ENCODE measurements at places on chromosomes 12 and 14.

DNA sequence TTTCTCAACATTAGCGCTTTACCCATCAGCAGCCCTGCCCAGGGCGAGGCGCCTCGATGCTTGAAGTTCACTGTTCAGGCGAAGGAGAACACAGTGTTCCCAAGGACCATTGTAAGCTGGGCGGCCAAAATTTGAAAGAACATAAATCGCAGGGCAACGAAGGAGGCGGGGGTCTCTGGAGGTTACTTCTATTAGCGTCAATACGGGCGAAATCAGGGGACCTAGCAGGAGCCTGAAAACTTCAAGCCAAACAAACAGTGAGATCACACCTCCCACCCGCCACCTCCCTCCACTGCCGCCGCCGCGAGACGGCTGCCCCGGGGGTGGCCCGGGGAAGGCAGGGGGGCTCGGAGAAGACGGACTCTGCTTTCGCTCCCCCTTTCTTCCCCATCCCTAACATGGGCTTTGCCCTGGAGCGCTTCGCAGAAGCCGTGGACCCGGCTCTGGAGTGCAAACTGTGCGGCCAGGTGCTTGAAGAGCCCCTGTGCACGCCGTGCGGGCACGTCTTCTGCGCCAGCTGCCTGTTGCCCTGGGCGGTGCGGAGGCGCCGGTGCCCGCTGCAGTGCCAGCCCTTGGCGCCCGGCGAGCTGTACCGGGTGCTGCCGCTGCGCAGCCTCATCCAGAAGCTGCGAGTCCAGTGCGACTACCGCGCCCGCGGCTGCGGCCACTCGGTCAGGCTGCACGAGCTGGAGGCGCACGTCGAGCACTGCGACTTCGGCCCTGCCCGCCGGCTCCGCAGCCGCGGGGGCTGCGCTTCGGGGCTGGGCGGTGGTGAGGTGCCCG is at the start of gene PDZRN4:
Gene PDZRN4, plus strand, starts transcription at position 263 of the 783 bp plus-strand sequence.
- no peak for DNase-seq

- DNase-seq: no peak
Observed at GRCh38 chr12:24913130-24913529, 35.8 kb downstream of the BCAT1 start.

- DNase-seq: no peak
Observed at GRCh38 chr12:6768990-6769389, 2.8 kb downstream of the PTMS start.

- no peak for DNase-seq
Observed at GRCh38 chr14:89242652-89243279, 174.3 kb downstream of the FOXN3 start.

DNA sequence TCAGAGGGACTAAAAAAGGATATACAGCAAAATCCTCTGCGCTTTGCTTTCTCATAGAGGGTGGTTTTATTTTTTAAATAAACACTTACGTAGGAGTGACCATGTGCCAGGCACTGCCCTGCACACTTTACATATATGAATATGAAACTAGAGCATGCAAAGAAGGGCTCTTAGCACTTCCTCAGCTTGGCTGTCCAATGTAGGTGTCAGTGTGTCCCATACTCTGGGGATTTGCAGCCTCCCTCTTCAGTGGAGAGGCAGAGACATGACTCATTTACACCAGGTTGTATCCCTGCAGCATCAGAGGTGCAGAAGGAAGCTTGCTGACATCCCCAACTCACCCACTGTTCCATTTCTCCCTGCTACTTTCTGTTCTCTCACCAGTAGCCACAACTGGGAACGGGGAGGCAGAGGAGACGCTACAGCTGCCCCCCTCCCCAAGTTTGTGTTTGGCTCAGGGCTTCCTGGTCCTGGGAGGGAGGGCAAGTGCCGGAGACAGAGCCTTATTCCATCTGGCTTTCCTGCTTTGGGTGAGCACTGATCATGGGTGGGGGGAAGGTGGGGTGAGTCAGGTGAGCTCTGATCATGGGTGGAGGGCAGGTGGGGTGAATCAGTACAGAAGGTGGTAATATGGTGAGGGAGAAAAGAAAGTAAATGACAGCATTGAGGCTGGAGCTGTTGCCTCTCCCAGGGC is 4.9 kb upstream of the KRT5 start:
- DNase-seq: no peak

DNA sequence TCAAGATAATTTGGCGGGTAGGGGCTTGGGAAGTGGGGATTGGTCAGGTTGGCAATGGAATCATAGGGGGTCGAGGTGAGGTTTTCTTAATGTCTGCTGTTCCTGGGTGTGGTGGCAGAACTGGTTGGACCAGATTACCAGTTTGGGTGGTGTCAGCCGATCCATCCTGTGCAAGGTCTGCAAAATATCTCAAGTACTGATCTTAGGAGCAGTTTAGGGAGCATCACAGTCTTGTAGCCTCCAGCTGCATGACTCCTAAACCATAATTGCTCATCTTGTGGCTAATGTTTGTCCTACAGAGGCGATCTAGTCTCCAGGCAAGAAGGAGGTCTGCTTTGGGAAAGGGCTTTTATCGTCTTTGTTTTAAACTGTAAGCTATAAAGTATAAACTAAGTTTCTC is 868.4 kb downstream of the DIO2 start:
- no peak for DNase-seq

- no peak for DNase-seq
Observed at GRCh38 chr12:60805364-60805763, 1209.5 kb downstream of the SLC16A7 start.

DNA sequence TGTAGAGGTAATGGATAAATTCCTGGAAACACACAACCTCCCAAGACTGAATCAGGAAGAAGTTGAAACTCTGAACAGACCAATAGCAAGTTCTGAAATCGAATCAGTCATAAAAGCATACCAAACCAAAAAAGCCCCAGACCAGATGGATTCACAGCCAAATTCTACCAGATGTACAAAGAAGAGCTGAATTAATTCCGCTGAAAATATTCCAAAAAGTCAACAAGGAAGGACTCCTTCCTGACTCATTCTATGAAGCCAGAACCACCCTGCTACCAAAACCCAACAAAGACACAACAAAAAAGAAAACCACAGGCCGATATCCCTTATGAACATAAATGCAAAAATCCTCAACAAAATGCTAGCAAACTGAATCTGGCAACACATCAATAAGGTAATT is 81.5 kb downstream of the SLC38A4 start:
- no peak for DNase-seq

DNA sequence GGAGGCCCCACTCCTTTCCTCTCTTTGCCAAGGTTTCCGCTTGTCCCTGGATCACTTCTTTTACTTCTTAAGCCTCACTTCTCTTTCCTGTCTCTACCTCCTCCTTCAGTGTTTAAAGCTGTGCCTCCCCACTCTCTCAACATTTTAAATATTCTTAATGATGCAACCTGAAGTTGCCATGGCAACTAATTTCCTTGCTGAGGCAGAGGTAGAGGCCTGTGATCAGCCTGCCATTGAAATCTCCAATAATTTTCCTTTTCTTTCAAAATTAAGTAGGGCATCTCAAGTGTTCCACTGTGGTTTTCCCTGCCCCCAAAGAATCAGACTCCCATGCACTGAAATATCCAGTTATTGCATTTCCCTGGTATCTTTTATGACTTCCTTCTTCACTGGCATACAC is 108.6 kb upstream of the VRK1 start:
- no peak for DNase-seq

DNA sequence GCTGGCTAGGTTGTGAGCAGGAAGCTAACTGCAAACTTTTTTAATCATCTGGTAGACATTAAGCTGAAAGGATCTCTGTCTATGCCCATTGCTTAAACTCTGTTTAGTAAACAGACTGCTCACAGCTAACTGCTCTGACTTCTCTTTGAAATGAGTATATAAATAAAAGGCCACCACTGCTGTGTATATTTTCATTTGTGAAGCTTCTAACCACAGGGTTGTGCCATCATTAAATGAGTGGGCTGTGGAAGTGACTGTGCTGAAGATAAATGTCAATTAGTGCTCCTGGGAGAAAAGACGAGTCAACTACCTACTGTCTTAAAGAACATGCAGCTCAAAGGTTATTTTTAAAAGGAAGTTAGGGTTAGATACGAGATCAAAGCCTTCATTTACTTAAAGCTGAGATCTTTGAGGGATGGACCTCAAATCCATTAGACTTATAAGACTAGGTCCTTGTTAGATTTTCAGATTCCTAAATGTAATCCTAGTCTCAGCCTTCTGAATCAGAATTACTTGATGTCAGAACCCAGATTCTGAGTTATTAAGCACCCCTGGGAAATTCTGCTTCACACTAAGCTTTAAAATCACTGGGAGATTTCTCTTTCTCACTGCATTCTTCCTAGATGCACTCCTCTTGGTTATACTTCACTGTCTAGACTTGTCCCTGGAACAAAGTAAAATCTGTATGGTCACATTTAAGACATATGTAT is 213.1 kb upstream of the FLRT2 start:
- no peak for DNase-seq

GRCh38 chr12:92297932-92298696 is 152.5 kb upstream of the BTG1 start:
- no peak for DNase-seq

- no peak for DNase-seq
Observed at GRCh38 chr14:100088226-100088625, 23.0 kb downstream of the EVL start.

DNA sequence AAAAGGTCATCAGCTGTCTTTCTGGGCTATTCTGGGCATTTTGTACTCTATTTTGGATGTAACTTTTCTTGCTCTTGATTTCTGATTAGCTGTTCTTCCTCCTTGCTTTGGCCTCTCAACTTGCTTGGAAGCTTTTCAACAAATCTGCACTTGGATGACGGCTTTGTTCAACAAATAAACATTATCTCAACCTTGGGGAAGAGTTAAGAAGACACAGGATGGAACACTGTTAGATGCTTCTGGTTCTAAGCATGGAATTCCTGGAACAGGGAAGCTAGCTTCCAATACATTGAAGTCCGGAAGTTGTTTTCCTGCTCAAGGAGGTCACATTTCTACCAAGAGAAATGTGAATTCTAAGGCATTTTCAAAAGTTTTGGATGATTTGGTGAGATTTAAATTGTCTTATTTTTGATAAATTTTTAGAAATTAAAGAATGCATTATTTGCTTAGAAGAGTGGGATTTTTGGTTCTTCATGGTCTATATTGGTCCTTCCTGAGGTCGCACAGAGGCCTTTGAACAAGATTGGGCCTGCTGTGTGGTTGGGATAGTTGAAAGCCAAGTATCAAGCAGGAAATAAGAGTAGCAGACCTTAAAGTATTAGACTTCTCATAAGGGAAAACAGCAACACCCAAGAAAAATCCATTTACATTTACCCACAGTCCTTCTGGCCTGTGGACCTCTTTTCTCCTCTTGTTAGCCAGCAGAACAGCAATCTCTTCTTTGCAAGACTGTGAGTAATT is 59.2 kb downstream of the PPFIBP1 start:
- DNase-seq: no peak

DNA sequence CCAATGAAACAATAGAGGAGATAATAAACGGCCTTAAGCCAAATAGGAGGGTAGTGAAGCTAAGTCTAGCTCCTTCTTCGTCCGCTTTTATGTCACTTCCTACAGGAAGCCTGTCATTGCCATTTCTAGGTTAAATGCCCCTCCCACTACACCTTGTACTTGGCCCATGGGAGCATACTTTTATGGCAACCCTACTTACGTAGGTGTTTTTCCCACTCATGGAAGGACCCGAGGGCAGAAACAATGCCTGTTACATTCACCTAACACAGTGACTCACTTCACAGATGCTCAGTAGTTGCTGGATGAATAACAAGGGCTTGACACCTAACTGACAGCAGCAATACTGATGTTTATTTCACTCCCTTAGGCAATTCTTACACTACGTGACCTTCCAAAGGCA is 44.5 kb downstream of the ALKBH1 start:
- no peak for DNase-seq

GRCh38 chr14:88554457-88555286 is at the start of gene PTPN21:
PTPN21 (minus strand) TSS chr14:88555007; CDS start chr14:88550417, 4,590 bp downstream.
- no peak for DNase-seq

DNA sequence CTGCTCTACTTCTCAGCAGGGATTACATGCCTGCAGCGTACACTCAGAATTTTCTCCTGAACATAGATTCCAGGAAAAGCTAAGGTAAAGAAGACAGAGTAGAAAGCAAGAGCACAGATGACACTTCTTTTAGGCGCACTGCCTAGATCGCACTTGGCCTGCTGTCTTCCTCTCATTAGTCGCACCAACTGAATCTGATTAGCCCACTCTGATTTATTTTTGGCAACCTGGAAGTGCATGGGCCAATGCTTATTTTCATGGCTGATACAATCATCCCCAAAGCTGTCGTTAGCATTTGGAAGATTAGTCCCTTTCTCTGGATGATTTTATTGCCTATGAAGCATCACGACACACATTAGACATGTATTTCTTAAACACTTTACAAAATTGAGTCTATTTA is 152.5 kb downstream of the PTPRO start:
- DNase-seq: no peak

DNA sequence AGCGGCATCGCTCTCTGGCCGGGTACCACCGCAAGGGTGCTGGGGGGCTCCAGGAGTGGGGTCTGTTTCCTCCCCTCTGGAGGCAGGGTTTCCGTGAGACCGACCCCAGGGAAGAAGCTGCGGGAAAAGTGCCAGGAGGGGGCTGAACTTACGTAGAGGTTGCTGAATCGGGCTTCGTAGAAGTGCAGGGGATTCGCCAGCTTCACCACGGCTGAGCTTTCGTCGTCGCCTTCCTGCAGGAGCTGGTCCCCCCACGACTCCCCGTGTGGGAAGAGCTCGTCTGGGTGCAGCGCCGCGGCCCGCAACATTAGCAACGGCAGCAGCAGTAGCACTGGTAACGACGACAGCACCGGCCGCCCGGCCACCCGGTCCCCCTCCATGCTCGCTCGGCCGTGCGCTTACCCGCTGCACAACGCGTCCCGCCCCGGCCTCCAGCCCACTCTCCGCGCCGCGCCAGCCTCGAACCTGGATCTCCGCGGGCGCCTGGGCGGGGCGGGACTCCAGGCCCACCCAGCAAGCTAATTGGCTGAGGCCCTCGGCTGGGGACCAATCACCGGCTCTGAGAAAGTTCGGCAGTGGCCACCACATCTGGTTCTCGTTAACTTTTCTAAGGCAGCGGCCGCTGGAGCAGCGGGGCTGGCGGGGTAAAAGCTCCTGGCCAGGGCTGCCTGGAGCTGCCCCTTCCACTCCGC is at the start of gene NID2:
Gene NID2, minus strand, starts transcription at position 445 of the 692 bp plus-strand sequence. Its CDS starts 65 bp downstream, at position 380.
- DNase-seq: peak; percentile 57

GRCh38 chr14:73238424-73238852 is 1.1 kb downstream of the PAPLN start:
- no peak for DNase-seq

DNA sequence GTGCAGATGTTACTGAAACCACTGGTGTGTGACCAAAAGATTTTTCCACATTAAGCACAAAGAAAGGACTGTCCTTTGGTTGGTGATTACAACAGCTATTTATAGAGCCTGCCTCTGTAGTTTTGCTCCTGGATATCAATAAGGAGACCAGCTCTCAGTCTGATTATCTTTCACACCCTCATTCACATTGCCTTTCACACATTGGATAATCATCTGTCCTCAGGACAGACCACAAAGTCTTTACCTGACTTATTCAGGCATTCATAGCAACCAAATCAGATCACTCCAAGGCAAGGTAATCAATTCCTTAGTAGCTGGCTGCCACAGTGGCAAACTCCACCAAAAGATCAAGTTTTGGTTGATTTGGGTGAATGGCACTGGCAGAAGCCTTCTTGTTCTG is 59.6 kb upstream of the CPSF6 start:
- no peak for DNase-seq

Data from stimulated activated CD4-positive, alpha-beta T cell treated with anti-CD3 and anti-CD28 coated beads, Interleukin-1b, Interleukin-23, amount 100 ng/mL, for 48 hours (primary cell).